ENCODE measurements at places on chromosomes 2 and 18.

DNA sequence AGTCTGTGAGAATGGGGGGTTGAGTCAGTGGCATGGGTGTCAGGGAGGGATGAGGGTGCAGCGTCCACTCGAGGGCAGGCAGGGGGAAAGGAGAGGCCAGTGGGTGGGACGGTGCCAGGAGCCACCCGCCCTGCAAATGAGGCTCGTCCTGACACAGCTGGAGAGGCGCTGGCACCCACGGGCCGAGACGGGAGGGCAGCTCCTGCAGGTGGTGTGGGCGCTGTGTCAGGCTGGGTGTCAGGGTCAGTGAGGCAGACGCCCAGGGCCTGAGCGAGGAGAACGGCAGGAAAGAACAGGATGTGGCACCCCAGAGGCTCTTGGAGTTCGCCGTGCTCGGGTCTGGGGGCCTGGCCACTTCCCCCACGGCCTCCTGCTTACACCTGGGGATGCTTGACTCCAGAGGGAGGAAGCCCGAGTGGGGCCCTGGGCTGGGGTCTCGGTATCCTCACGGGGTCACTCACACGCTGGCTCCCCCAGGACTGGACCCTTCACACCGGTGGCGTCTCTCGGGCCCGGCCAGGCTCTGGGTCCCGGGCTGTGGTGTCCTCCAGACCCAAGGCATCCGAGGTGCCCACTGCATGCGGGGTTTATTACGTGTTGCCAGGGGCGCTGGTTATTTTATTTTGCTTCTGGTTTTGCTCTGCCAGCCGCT is 130.5 kb upstream of the CTDP1 start:
- no peak for DNase-seq

DNA sequence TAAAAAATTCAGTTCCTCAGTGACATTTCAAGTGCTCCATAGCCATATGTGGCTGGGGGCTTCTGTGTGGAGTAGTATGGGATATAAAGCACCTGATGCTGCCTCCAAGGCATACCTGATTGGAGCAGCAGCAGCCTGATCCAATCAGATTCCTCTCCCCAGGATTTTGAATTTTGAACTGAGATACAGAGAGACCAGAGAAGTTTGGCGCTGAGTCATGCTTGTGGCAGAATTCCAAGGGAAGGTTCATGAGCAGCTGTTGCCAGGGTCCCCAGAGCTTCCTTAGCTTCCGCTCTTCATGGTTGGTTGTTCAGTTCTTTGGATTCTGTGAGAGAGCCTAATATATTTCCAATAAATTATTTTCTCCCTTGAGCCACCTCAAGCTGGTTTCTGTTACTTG is 29.0 kb upstream of the CFAP36 start:
- DNase-seq, result no peak

- DNase-seq, result no peak
Measured at GRCh38 chr2:99420751-99421299, 69.0 kb downstream of the REV1 start.

GRCh38 chr2:198639580-198639979 is 818.2 kb downstream of the SATB2 start:
- DNase-seq, result no peak

- no peak for DNase-seq
Measured at GRCh38 chr18:49690312-49690711, 123.0 kb downstream of the ACAA2 start.

- no peak for DNase-seq
Measured at GRCh38 chr2:43206602-43207001, 19.8 kb downstream of the ZFP36L2 start.

GRCh38 chr2:179694963-179695362 is 166.4 kb downstream of the ZNF385B start:
- no peak for DNase-seq

DNA sequence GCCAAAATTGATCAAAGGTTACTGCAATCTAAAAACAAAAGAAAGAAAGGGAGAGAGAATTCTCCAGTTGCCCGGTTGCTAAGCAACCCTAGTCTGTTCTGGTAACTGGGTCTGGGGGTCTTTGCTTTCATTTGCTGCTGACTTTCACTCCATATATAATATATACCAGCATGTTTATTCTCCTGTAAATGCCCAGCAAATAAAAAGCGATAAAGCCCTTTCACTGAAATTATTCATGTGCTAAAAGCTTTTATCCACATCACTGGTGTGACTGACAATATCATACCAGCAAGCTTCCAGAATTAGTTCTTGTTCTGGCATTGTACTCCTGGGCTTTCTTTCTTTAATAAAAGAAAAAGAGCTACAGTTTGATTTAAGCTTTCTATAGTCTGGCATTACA is 75.5 kb upstream of the ST8SIA3 start:
- DNase-seq, result no peak

- DNase-seq, result no peak
Measured at GRCh38 chr2:36459725-36460137, 104.2 kb downstream of the CRIM1 start.

GRCh38 chr2:209596262-209596661 is 172.4 kb downstream of the MAP2 start:
- no peak for DNase-seq

- DNase-seq, result no peak
Measured at GRCh38 chr2:46352621-46353020, 55.4 kb downstream of the EPAS1 start.

DNA sequence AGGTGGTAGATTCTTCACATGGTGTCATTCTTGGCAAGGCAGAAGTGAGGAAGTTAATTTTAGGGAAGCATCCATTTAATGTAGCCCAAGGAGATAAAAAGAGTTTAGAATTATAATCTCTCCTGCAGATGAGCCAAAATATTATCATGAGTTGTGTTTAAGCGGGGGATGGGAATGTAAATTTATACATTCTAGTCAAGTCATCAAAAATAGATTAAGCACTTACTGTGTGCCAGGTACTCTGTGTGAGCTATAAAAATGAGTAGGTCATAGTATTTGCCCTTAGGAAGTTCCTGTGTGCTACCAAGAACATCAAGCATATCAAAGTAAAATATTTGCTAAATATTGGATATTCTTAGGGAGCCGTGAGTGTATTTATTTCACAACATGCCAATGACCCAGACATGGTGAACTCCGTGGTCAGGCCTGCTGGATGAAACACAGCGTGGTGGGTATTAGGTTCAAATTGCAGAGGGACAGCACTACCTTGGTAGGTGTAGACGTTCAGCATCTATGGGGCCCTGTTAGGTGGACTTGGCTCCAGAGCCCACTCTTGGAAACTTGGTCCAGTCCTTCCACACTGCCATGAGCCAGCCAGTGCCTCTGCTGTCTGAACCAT is 37.4 kb downstream of the MEIS1 start:
- no peak for DNase-seq

DNA sequence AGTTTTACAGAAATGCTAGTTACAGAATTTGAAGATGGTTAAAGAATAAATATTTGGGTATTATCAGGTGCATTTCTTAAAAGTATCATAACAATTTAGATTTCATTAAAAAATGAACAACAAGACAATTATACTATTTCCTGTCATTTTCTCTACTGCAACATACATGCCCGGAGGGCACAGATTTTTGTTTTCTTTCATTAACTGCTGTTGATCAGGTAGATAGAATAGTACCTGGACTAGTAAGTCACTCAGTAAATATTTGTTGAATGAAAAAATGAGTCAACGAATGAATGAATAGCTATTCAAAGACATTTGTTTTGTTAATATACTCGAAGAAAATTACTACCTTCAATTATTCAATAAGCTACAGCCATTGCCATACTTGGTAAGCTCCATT is 531.2 kb upstream of the VRK2 start:
- DNase-seq, result no peak

DNA sequence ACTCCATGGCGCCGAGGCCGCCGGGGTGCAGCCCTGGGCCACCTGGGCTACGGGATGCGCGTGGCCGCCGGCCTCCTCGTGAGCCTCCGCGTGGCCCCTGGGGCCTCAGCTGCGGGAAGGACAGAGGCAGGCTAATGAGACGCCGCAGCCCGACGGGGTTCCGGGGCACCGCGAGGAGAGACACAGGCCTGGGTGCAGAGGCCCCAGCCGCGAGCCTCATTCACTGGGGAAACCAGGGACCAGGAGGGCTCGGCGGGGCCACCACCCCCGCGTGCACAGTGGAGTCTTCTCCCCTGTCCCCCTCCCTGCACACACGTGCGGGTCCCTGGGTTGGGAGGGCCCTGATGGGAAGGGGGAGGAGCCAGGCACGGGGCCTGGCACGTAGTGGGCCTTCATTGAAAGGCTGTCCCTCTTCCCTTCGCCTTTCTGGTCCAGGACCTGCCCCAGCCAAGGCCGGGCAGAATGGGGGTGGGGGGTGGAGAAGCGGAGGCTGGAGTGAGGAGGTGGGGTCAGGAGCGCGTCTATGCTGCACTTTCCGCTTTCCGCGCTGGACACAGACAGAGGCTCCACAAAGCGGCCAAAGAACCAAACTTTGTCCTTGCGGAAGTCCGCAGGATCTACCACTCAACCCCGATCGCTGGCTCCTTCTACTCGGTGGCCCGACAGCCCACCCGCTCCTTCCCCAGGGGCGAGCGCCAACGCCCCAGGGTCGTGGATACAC is 9.1 kb downstream of the ALPP start:
- DNase-seq, result no peak

DNA sequence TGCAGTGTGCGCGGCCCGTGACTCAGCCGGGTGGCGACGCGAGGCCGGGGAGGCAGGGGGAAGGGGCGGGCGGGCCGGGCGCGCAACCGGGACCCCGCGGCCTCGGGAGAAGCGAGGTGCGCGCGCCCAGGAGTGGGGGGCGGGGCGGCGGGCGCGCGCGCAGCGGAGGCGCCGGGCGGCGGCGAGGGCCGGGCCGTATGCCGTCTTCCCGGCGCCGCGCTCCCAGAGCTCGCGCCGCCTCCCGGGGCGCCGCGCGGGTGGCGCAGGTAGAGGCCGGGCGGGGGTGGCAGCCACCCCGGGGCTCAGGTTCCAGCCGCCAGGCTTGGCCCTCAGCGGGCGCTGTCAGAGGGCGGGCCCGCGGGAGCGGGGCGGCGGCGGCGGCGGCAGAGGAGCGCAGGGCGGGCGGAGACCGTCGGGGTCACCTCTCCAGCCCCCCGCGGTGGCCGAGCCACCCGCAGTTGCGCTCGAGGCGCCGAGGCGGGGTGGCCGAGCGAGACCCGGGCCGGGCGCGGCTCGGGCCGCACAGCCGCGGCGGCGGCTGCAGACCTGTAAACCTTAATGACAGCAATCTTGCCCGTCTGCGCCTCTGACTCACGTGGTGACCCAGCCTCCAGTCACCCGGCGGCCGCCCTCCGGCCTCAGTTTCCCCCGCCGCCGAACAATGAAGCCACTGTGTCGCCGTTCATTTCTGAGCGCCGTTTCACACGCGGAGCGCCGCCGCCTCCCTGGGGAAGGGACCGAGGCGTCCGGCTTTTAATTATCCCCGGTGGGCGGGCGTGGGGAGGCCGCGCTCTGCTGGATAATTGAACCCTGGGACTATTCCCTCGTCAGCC is 25.3 kb upstream of the SMAD7 start:
- peak; percentile 33 for DNase-seq

DNA sequence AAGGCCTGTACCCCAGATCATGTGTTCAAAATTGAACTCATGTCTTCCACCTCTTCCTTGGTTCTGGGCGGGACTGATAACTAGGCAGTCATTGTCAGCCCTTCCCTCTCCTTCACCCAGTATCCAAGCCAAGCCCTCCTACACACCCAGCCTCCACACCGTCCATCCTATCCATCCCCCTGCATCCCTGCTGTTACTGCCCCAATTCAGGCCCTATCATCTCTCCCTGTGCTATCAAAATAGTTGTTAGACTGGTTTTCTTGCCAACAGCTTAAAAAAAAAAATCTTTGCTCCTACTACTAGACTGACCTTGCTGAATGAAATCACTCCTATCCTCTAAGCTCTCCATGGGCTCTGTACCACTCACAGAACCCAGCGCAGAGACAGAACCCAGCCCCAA is 32.8 kb downstream of the TGFA start:
- no peak for DNase-seq

- peak; percentile 72 for DNase-seq
Measured at GRCh38 chr2:196131384-196131937, 39.9 kb downstream of the STK17B start.

- no peak for DNase-seq
Measured at GRCh38 chr18:77009675-77010074, 122.9 kb downstream of the MBP start.

DNA sequence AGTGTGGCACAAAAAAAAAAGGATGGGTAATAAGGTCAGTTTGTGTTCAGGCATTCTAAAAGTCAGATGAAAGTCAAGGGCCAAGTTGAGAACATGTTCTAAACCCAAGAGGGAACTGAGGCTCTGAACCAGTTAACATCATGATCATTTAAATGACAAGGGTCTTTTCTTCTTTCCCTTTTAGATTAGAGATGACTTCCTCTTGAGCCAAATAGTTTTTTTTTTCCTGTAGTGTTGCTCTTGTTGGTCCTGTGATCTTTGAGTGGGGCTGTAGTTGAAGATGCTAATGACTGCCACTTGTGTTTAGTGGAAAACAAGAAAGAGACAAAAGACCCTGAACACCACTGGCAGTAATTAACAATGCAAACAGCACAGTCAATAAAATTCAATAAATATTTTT is 482.7 kb upstream of the SYT4 start:
- no peak for DNase-seq

GRCh38 chr2:239802185-239802649 is 222.9 kb downstream of the NDUFA10 start:
- no peak for DNase-seq

GRCh38 chr2:217138284-217138683 is 278.4 kb upstream of the TNP1 start:
- no peak for DNase-seq

DNA sequence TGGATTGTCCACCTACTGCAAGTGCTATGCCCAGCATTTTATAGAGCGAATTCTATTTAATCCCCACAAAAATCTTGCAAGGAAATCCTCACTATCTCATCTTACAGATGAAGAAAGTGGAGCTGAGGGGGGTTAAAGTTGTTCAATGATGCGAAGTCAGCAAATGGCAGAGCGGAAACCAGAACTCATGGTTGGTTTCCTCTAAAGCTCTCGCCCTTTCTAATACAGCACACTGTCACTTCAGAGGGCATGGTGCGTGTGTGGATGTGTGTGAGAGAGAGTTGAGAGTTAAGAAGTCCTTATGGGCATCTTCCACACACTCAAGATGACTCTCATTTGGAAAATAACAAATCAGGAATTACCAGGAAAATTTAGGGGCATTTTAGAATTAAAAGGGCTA is 78.4 kb downstream of the TGFA start:
- DNase-seq, result no peak

GRCh38 chr2:217789003-217789735 is 213.6 kb downstream of the TNS1 start:
- DNase-seq, result peak; percentile 60

GRCh38 chr2:136323195-136323594 is 205.2 kb upstream of the CXCR4 start:
- no peak for DNase-seq

- DNase-seq, result no peak
Measured at GRCh38 chr2:27485496-27485895, 4.0 kb downstream of the IFT172 start.

GRCh38 chr2:68391099-68391498 is 26.0 kb downstream of the PLEK start:
- no peak for DNase-seq
